ENCODE measurements at places on chromosomes 13 and 19.

- DNase-seq: no peak
Measured at GRCh38 chr19:17415121-17415520, 4.7 kb upstream of the MVB12A start.

DNA sequence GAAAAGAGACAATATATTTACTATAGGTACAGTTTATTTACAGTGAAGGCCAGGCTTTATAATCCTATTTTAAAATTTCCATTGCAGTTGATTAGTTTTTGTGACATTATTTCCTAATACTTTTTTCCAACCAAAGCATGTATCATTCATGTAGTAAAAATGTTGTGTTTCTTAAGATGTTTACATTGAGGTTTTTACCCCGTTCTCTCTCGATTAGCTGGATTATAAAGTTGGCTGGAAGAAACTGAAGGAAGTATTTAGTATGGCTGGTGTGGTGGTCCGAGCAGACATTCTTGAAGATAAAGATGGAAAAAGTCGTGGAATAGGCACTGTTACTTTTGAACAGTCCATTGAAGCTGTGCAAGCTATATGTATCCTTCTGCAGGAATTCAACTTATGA, 21.2 kb downstream of the HNRNPM start:
- no peak for DNase-seq

GRCh38 chr13:86135856-86136255, 336.6 kb upstream of the SLITRK6 start:
- no peak for DNase-seq

DNA sequence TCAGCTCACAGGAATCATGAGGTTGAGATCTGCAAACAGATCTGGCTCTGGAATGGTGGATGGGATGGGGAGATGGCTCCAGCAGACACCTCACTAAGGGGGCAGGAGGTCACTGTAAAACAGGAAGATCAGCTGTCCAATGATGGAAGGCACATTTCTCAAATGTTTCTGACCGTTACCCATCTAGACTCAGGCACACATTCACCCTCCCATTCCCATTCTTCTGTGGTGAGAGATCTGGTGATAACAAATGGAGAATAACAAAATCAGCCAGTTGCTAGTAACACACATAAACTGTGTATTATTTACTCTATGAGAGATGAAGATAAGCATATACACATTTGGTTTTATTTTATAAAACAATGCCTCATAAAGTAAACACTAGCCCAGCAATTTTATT, 235.9 kb downstream of the TSHZ3 start:
- DNase-seq: no peak

GRCh38 chr13:75495938-75496337, 14.0 kb upstream of the TBC1D4 start:
- no peak for DNase-seq

GRCh38 chr19:10228393-10228792, 2.7 kb downstream of the S1PR2 start:
- DNase-seq: no peak

DNA sequence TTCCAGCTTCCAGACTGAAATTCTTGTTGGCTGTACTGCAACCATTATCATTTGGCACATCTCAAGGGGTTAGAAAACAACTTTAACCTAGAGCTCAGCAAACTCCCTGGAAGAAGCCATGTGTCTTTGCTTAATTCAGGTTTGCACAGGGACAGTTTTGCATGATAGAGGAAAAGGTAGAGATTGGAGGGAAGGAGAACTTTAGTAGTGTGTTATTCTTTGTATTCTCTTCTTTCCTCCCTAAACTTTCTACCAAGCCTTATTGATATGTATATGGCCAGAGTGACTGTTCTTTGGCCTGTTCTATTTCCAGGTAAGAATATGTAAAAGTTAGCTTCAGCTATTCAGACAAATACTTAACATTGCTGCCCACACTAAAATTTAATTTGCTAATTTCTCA, 53.1 kb downstream of the UGGT2 start:
- no peak for DNase-seq

DNA sequence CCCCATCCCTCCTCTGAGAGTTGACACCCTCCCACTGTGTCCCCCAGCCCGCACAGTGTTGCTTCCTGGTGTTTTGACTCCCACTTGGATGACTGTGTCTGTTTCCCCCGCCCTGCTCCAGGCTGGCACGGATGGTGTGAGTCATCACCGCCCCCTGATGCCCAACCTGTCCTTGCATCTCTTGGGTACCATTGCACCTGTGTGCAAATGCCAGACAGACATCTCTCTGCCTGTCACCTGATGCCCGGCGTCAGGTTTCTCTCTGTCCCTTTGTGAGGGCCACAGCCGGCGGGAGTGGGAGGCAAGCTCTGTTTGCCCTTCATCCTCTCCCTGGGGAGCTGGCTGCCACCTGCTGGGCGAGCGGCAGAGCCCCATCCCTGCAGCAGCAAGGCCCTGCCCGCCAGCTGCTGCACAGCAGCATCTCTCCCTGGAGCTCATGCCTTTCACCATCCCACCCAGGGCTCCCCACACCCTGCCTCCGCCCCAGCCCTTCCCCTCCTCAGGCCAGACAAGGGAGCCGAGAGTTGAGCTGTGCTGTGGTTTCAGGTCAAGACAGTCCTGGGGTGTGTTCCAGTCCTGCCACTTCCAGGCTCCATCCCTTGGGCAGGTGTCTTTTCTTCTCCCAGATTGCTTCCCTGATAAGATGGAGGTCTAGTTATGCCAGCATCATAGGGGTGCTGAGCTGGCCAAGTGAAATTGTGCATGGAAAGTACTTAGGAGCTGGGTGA, 29.7 kb downstream of the NKPD1 start:
- no peak for DNase-seq

DNA sequence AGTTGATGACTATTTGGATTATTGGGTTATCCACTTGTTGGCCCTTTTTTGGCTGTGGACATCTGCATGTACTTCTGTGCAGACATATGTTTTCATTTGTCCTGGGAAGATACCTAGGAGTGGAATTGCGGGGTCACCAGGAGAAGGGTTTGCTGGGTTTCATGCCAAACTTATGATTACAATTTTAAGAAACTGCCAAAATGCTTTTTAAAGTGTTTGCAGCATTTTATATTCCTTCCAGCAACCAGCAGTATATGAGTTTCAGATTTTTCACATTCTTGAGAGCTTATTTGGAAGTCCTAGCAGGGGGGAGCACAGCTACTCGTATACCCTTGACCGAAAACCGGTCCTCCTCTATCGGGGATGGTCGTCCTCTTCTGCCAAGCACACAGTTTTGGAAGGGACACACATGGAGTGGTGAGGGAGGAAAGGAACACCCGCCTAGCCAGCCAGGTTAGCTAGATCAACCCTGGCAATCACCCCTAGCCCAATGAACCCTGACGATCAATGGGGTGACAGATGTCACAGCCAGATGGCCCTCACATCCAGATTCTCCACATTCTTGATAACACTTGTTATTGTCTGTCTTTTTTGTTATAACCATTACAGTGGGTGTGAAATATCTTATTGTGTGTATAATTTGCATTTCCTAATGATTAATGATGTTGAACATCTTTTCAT, 26.7 kb upstream of the RNF113B start:
- DNase-seq: no peak

- no peak for DNase-seq
Measured at GRCh38 chr19:5323475-5323811, 17.2 kb downstream of the PTPRS start.

DNA sequence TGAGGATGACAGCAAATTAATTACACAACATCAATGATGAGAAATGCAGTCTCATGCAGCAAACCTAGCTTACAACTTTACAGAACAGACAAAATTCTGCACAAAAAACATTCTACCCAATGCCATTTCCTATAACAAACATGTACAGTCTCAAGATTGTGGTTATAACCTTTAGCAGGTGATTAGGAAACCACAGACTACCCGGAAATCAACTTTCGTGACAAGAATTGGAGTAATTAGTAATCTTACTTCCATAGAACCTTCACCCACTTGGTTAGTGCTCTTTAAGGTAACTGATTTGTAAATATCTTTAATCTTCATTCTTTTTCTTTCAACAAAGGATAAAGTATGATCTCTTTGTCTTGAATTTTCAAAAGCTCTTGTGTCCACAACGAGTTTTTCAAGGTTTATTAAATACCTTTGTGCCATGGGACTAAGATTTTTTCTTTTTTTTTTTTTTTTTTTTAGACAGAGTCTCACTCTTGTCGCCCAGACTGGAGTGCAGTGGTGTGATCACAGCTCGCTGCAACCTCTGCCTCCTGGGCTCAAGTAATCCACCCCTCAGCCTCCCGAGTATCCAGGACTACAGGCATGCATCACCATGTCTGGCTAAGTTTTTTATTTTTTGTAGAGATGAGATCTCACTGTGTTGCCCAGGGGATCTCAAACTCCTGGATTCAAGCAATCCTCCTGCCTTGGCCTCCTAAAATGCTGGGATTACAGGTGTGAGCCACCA, 78.8 kb downstream of the MAP4K1 start:
- DNase-seq: no peak

DNA sequence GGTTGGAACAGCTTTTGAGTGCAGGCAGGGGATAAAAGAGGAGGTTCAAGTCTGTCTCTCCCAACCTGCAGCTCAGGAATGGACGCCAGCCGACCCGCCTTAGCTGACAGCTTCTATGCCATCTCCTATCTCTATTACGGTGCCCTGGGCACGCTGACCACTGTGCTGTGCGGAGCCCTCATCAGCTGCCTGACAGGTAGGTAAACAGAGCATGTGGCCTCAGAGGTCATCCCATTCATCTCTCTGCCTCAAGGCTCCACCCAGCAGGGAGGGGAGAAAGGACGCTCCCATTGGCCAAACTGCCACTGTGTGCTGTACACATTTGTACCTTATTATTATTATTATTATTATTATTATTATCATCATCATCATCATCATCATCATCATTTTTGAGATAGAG, 16.5 kb downstream of the SLC5A5 start:
- DNase-seq: no peak

- no peak for DNase-seq
Measured at GRCh38 chr13:73849292-73849691, 284.9 kb downstream of the KLF12 start.

- DNase-seq: no peak
Measured at GRCh38 chr13:24249624-24250023, 59.8 kb upstream of the C1QTNF9 start.

GRCh38 chr19:49564616-49565045, 15.7 kb downstream of the NOSIP start:
- no peak for DNase-seq

GRCh38 chr13:24230428-24231072, 70.0 kb downstream of the SPATA13 start:
- DNase-seq: no peak

DNA sequence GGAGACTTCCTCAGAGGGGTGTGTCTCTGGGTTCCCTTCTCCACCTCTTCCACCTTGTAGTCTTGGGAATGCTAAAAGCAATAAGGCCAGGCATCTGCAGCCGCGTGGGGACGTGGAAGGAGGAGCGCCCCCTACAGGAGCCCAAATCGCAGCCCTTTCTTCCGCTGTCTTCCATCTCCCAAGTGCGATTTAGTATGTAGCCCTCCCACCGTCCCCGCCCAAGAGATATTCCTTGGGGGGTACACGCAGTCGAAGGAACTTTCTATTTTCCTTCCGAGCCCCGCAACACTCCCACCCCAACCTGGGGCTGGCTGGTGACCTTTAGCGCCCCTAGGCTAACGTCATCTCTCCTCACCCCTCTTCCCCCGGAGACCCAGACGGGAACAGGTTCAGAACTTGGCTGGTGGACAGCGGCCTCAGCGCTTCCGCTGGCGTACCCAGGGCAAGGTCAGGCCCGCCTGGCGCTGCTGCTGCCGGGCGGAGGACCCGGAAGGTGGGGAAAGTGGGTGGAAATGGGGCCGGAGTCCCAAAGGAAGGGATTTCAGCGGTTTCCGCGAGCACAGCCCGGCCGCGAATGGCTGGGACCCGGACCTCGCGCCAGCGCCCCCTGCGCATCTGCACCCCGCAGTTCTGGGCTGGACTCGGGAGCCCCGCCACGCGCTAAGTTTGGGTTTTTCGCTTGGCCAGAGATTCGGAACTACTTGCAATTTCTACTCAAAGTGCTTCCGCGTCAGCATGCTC, 2.1 kb upstream of the PCDH8 start:
- peak; percentile 44 for DNase-seq

DNA sequence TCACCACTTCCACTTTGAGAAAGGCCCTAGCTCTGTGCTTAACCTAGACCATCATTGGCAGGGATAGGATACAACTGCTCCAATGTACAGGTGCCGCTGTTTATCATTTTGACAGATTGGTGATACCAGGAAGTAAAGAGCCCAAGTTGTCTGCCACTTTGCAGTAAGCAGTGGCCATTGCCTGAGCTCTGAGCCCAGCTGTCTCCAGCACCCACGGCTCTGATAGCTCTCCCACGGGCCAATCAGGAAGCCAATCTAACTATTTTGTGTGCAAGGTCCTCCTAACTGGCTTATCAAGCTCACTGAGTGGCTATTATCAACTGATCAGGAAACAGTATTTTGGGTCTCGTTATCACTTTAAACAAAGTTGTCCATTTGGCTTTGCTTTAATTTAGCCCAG, 181.1 kb downstream of the DCT start:
- DNase-seq: no peak

GRCh38 chr13:78784014-78784750, 125.2 kb upstream of the OBI1 start:
- DNase-seq: no peak

DNA sequence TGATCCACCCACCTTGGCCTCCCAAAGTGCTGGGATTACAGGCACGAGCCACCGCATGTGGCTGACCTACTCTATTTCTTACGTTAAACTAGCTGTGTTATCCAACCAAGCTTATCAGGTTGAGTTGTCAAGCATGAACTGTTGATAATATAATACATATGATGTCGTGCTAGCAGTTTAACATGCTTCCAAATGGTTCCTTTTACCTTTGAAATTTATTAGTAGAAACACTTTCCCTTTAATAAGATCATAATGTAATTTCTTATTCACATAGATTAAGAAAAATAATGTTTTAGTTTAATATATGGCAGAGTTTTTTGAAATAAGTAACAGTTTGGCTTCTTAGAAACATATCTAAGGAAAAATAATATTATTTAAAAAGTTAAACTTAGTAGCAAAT, 34.4 kb upstream of the VWA8 start:
- DNase-seq: no peak

DNA sequence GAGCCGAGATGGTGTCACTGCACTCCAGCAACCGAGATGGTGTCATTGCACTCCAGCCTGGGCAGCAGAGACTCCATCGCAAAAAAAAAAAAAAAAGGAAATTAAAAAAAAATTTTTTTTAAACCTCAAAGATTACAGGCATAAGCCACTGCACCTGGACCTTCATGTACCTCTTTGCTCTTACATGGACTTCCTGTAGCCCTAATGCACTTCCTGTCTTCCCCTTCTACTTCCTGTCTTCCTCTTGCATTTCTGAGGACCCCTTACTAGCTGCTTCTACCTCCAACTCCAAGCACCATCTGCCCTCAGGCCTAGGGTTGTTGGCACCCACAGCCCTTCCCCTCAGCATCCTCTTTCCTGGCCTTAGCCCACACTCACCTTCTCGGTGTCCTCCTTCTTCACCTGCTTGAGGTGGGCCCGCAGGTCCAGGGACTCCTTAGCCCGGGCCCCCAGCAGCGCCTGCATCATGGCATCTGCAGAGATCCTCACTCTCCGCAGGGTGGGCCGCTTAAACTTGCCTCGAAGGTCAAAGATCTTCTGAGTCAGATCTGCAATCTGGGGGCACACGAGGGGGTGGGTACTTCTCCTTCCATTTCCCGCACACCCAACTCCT, 3.8 kb downstream of the TNNI3 start:
- DNase-seq: no peak

- no peak for DNase-seq
Measured at GRCh38 chr19:19171821-19172532, 1.9 kb upstream of the MEF2B start.
